NCI-H2107 (cell line): ENCODE measurements at places on chromosomes 13 and 19.

DNA sequence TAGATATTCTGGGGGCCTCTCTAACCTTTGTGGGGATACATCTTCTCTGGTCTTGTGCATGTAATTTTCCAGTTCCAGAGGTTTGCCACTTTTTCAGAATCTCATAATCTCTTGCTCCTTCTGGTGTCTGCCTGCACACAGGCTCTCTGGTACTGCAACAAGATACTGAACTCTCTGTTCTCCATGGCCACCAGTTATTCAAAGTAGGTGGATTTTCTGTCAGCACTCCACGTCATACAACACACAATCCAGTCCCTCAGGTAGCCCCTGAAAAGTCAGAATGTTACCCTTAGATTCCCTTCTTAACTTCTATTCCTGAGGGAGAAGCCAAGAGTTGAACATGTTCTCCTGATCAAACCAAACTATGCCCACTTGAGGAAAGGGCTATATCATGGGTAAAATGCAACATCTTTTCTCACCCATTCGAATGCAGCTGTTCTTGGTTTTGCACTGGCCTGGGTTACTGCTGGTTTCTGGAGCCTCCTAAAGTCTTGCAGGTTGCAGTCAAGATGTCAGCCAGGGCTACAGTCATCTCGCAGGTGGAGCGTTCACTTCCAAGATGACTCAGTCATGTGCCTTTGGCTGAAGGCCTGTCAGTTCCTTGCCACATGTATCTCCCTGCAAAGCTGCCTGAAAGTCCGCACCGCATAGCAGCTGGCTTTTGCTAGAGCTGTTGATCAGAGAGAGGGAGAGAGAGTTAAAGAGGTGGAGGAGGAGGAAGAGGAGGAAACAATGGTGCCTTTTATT is 57.7 kb upstream of the TUBA3C start:
- DNase-seq: no peak

GRCh38 chr19:14061751-14062557 is at the start of gene PALM3:
Gene PALM3 (minus strand): TSS chr19:14062076. CDS start chr19:14061980, 96 bp downstream.
- no peak for DNase-seq

- DNase-seq: no peak
These were observed 3.9 kb upstream of the CD33 start for GRCh38 chr19:51220996-51221395.

DNA sequence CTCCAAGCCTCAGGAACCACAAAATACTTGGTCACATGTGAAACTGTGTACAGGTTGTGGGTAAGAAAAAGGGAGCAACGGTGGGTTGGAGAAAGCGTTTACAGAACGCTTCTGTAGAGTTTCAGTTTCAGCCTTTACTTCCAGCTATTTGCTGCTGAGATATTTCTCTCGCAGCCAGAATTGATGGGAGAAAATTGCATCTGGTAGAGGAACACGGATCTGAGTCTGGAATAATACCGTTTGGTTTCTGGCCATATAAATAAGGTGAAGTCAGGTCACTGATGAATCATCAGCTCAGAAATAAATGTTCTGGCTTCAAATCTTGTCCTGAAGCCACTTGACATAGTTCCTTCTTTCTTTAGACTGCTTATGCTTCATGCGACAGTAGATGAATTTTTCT is 20.3 kb upstream of the RFC3 start:
- no peak for DNase-seq

DNA sequence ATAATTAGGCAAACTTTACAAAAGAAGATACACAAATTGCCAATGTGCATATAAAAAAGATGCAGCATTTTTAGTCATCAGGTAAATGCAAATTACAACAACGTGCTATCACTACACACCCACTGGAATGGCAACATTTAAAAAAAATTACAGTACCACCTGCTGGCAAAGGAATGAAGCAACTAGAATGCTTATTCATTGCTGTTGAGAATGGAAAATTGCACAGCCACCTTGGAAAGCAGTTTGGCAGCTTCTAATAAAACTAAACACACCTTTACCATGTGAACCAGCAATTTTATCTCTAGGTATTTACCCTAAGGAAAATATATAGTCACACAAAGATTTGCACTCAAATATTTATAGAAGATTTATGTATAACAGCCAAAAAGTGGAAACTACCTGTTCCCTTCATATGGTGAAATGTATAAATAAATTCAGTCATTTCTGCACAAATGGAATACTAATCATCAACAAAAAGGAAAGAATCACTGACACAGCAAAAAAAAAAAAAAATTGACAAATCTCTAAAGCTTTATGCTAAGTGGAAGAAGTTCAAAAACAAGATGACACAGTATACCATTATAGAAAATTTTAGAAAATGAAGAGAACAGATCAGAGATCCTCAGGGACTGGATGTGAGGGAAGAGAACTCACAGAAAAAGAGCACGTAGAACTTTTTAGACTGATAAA is 30.3 kb downstream of the OXGR1 start:
- no peak for DNase-seq
